ENCODE measurements at places on chromosomes 2 and 18.
A peak's percentile ranks its signal among the peaks of the same experiment; 100 is the strongest.

DNA sequence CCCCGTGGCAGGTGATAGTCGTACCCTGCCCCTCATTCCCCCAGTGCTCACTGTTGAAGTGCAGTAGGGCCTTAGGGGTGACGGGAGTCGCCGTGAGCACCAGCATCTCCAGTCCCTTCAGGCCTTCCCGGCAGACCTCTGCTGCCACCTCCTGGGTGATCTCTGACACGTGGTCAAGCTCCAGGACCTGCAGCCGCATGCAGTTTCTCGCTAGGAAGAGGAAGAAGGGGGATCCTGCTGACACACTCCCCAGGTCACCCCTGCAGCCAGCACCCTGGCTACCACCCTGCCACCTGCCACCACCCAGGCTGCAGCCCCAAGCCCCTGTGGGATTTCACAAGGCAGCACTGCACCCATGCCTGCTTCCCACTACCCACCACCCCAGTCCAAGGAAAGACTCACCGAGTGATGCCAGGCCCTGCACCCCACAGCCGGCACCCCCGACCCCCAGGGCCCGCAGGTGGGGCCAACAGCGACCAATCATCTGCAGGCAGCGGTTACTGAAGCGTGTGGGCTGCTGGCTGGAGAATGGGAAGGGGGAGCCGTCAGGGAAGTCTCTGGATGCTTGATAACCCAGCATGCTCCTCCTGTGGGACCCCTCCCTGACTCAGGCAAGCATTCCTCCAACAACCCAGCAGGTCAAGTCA is 23.8 kb downstream of the FBXO41 start:
- DNase-seq: no peak

- DNase-seq: no peak
These were observed 751.2 kb downstream of the SATB2 start for GRCh38 chr2:198706476-198707082.

DNA sequence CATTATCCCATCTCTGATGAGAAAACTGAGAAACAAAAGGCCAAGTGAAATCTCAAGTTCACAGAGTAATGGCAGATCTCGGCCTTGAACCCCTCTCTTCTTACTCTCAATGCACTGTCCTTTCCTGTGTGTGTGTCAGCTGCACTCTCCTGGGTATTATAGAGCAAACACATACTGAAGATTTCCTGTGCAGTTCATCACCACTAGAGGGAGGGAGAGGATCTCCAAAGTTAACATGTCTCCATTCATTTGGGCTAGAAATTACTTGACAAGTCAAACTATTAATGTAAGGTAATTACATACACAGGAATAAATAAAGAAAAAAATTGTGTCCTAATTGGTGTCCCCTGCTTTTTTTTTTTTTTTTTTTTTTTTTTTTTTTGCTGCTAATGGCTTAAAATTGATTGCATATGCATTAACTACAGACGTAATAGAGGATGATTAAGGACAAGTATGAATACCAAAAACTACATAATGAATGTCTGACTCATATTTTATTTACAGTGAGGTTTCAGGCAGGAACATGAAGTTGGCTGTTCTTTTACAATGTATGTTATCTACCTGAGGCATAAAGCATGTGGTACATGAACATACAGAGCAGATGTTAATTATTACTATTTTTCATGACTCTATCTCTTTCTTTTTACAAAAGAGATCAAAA is 269.2 kb downstream of the NYAP2 start:
- DNase-seq: peak; percentile 56

DNA sequence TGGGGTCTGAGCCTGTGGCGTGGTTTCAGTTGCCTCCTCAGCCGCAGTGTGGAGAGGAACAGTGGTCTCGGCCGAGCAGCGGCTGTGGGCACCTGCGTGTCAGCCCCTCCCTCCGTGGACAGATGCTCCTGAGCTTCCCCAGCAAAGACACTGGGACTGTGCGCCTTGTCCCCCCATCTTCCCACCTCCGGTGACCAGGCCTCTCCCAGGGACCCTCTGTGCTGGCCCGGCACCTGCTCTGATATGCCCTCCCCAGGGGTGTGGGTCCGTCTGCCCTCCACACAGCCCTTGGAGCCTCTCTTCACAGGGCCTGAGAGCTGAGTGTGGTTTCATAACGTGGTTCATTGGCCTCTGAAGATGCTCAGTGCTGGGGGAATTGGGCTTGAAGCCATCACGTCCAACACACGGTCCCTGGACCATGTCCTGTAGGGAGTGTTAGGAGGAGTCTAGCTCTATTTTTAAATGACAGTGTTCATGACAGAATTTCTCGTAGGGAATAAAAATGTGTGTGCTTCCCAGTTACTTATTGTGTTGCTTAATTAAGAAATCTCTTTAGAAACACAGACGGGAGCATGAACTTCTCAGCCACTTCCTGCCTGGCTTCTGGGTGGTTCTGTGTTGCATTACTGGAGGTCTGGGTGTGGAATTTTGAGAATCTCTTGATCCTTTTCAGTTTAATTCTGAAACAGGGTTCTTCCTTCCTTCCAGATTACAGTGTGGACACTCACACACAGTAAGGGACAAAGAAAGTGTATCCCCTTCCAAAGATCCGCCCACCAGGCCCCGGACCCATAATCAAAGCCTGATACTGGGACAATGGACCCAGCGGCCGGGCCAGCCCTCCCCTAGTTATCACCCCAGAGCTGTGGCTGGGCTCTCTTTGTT is 110.7 kb downstream of the NFATC1 start:
- no peak for DNase-seq

All from foreskin melanocyte (primary cell).